ENCODE measurements at places on chromosomes 7 and 10.

GRCh38 chr7:20783125-20783699, 3.5 kb downstream of the SP8 start:
- no peak for DNase-seq

DNA sequence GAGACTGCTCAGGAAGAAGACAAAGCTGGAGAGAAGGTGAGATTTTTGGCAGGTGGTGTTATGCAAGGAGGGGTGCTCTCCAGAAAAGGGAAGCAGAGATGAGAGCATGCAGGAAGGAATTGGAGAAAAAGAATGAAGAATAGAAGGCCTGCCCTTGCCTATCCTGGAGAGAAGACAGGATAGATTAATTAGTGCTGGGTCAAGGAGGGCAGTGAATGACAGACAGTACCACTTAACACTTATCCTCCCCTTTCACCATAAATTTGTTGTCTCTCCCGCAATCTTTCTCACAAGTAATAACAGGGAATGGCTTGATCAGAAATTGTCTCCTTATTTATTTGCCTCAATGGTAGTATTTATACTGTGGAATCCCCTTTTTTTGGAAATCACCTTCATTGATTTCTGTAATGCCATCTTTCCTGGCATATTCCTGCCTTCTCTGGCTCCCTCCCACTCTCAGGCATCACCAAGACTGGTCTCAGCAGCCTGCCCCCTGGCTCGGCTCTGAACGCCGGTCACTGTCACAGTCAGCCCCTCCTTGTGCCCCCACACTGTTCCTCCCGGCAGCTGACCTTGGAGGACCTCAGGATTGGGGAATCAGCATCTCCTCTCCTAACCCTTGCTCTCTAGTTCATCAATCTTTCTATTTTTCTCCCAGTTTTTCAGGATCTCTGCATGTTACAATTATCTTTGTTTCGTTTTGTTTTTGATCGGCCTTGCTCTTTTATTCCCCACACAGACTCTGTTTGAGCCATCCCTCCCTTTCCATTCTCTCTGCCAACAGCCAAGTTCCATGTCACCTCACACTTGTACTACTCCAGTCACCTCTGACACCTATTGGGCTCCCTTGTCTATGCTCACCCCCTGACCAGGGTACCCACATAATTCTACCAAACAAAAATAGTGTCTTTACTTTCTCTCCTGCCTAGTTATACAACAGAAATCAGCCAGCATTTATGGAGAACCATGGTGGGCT, 294.2 kb downstream of the PLXDC2 start:
- DNase-seq, result no peak

GRCh38 chr7:26188206-26188956, 12.2 kb downstream of the HNRNPA2B1 start:
- DNase-seq, result peak; percentile 38

DNA sequence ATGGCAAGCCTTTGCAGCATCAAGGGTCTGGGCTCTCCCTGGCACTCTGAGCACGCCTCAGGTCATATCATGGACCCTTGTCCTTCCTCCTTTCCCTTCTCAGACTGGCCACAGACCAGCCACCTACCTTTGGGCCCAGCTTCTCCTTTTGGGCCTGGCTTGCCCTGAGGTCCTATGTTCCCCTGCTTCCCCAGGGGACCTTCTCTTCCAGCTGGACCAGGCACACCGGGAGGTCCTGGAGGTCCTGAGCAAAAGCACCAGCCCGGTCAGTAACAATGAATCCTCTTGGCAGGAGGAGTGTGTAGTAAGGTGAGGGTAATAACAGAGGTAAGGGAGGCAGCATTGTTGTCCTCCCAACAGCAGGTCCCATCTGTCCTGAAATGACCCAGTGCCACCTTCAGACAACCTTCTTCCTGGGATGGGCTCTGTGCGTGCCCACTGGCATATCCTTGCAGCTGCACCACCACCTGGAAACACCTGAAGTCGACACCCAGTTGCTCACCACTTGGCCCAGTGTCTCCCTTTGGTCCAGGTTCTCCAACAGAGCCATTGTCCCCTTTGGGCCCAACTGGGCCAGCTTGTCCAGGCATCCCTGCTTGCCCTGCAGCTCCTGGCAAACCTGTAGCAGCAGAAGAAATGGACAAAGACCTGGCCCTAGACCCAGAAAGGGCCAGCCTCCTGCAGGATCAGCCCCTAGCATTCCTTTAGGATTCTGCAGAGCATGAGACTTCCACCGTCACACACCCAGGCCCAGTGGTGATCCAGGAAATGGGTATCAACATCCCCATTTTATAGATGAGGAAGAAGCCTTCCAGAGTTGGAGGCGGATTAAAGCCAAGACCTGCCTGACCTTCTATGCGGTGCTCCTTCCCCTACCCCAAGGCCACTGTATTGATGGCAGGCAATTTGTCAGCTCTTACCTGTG, 6.4 kb downstream of the SFTPD start:
- DNase-seq, result no peak

DNA sequence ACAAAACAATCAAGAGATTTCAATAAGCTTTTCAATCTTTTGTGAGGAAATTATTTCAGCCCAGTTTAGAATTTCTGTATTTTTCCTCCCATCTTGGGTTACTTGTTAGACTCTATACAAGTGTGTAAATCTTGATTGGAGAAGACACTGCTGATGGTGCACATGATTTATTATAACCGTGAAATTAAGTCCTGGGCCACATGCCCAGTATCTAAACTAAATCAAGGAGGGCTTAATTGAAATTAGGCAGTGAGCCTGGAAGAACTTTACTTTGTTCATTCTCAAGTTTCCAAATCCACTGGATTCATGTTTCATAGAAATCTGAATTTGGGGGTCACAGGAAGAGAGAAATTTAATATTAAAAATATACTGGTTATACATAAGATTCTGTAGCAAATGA, 44.5 kb downstream of the CSTF2T start:
- DNase-seq, result no peak

DNA sequence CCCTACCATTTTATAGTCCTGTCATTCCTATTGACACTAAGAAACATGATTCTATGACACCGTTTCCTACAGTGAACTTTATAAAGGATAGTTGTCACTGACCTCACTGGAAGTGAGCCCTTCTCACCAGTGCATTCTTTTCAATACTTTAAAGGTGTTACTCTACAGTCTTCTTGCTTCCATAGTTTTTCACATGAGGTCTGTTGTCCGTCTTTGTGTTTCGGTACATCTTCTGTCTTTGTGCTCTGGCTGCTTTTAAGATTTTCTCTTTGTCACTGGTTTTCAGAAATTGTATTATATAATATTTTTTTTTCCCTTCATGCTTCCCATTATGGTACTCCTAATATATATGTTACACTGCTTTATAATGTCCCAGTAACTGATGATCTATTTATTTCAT, 174.2 kb downstream of the KIF20B start:
- no peak for DNase-seq

DNA sequence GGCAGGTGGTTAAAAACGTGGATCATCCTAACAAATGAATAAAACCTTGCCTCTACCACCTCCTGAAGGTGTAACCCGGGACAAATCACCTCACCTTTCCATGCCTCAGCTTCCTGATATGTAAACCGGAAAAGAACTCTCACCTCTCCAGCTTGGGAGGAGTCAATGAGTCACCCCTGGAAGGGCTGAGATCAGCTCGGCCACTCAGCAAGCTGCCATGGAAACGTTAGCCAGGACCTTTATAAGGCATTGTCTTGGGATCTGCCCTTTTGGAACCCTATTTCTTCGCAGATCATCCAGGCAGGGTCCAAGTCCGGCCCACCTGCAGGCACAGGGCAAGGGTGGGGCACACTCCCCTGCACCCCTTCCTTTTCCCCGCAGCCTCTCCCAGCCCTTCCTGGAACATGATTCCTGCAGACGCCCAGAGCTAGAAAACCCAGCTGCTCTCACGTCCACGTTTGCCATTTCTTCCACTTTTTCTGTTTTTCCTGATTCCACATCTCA, 81.6 kb upstream of the PFKP start:
- peak; percentile 67 for DNase-seq

DNA sequence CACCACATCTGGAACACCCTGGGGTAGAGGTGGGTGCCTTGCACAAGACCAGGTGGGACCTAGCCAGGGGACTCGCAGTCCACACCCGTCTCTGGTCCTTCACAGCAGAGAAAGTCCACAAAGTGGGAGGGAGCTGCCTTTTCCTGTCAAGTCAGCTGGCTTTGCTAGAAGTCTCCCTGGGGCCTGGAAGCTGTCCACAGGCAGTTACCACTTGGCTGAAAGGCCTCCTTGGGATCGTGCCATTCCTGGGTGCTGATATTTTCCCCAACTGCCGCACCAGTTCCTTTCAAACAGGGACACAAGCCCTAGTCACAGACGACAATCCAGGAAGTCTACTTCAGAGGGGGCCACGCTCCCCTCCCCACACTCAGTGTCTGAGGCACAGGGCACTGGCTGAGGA, 75.4 kb downstream of the AFAP1L2 start:
- no peak for DNase-seq

GRCh38 chr7:150400008-150400787, 21.1 kb downstream of the ZNF775 start:
- peak; percentile 81 for DNase-seq

GRCh38 chr7:137342265-137342664, 1.3 kb downstream of the PTN start:
- no peak for DNase-seq

- no peak for DNase-seq
Observed at GRCh38 chr7:51286401-51286800, 30.2 kb downstream of the COBL start.

GRCh38 chr7:108093851-108094331, 36.3 kb downstream of the LAMB4 start:
- peak; percentile 47 for DNase-seq

DNA sequence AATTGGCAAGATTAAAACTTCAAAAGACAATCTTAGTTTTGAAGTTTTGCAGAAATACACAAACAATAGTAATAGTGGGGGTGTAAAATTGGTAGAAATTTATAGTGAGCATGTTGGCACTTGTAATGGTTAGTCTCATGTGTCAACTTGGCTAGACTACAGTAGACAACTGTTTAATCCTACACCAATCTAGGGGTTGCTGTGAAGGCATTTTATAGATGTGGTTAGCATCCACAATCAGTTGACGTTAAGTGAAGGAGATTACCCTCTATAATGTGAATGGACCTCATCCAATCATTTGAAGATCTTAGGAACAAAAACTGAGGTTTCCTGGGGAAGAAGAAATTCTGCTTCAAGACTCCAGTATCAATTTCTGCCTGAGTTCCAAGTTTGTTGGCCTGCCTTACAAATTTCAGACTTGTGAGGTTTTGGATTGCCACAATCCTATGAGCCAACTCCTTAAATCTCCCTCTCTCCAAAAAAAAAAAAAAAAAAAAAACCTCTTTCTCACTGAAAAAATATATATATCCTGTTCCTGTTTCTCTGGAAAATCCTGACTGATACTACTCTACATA, 531.6 kb upstream of the IGFBP3 start:
- no peak for DNase-seq

DNA sequence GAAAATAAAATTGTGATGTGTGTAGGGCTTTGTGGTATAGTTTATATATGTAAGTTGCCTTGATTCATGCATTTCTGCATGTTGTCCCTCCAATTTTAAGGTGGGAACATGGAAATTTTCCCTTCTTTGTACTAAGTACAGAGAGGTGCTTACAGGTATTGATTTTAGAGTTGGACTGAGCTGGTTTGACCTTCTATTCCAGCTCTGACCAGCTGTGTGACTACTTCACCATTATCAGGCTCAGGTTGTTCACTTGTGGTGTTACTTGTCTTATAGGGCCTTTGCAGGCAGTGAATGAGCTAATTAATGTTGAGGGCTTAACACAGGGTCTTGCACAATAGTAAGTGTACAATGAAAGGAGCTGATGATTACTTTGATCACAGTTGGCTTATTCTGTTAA, 16.3 kb downstream of the ZNF804B start:
- no peak for DNase-seq

GRCh38 chr7:22083704-22084240, 138.1 kb upstream of the CDCA7L start:
- DNase-seq, result peak; percentile 24

- DNase-seq, result no peak
Observed at GRCh38 chr10:91939653-91940052, 16.1 kb downstream of the BTAF1 start.

- peak; percentile 35 for DNase-seq
Observed at GRCh38 chr10:114174695-114175188, 739 bp upstream of the CCDC186 start.

DNA sequence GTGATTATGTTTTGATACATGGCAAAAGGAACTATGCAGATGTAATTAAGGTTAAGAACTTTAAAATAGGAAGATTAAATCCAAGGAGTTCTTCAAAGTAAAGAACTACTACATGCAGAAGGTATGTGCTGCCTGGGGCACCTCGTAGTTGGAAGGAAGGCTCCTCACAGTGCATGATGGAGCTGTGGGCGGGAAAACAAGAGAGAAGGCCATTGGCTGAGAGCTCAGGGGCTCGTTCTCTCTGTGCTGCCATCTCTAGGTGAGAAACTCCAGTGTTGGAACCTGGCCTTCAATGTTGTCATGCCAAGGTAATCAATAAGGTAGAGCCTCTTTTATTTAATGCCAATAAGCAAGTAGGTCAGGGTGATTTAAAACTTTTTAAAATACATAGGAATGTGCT, 391.4 kb upstream of the ETV1 start:
- peak; percentile 55 for DNase-seq

DNA sequence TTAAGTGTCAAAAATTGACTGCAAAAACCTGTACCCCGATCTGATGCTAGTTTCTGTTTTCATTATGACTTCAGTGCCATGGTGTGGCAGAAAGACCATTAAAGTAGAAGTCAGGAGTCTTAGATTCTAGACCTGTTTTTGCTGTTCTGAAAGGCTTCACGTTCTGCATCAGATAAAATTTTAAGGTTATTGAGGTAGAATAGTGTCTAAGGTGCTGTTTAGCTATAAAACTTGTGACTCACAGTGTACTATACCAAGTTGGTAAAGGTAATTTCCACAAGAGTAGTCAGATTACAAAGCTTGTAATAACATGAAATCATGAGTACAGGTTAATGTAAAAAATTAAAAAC, 38.6 kb downstream of the ZNRF2 start:
- no peak for DNase-seq

- no peak for DNase-seq
Observed at GRCh38 chr7:157873664-157874063, 536.9 kb downstream of the DNAJB6 start.

GRCh38 chr10:72953687-72954086, 919 bp downstream of the PLA2G12B start:
- no peak for DNase-seq

GRCh38 chr10:11949152-11949551, 93.5 kb downstream of the UPF2 start:
- no peak for DNase-seq

GRCh38 chr10:100157156-100157555, 28.7 kb downstream of the ERLIN1 start:
- DNase-seq, result no peak

- DNase-seq, result no peak
Observed at GRCh38 chr7:152862006-152862405, 102.5 kb downstream of the ACTR3B start.

DNA sequence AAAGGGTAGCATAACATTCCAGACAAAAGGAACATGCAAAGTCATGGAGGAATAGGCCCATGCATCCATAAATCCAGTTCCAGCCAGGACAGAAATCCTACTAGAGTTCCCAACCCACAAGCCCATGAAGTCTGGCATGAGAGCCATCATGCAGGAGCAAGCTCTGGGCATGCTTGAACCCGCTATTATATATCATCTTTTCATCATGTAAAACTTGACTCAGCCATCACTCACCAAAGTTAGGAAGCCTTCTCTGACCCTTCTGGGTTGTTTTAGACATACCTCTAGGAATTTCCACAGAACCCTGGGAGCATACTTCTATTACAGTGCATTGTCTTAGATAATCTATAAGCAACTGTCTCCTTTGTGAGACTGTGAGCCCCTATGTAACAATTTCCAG, 293.0 kb upstream of the NPSR1 start:
- no peak for DNase-seq

- DNase-seq, result no peak
Observed at GRCh38 chr10:61589547-61590243, 73.0 kb upstream of the CABCOCO1 start.

GRCh38 chr7:147279514-147279913, 1162.9 kb downstream of the CNTNAP2 start:
- no peak for DNase-seq
